ENCODE measurements at places on chromosomes 12 and 14.

GRCh38 chr12:109510196-109510595 is 32.8 kb downstream of the UBE3B start:
- no peak for DNase-seq

DNA sequence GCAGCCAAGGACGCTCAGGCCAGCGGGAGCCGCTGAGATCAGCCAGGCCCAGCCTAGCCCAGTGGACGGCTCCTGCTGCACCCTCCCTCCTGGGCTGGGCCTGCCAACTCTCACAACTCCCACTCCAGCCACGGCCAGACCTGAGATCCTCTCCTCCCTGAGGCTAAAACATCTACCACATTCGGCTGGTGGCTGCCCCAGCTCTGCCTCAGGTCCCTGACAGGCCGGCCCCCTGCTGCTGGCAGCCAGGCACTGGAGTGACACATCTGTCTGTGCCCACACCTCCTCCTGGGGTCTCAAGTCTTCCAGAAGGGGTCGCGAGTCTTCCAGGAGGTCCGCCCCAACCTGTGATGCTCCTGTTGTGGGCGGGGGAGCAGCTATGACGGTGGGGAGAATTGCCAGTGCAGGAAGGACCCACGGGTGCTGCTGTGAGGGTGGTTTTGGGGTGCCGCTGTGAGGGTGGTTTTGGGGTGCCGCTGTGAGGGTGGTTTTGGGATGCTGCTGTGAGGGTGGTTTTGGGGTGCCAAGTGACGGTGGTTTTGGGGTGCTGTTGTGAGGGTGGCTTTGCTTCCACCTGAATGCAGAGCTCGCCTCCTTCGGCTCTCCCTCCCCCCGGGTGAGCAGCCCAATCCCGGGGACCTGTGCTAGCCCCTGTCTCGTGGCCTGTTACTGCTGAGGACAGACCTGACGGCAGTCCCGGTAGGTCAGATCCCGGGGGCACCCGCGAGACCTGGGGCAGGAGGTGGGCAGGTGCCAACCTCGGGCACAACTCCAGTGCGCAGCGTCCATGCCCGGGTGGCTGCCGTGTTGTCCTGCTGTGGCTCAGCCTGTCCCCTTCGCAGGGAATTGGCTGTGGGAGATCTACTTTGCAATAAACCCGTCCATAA is 27.5 kb upstream of the C14orf180 start:
- DNase-seq = no peak

GRCh38 chr14:27727251-27727770 is 1039.3 kb upstream of the FOXG1 start:
- DNase-seq = no peak

DNA sequence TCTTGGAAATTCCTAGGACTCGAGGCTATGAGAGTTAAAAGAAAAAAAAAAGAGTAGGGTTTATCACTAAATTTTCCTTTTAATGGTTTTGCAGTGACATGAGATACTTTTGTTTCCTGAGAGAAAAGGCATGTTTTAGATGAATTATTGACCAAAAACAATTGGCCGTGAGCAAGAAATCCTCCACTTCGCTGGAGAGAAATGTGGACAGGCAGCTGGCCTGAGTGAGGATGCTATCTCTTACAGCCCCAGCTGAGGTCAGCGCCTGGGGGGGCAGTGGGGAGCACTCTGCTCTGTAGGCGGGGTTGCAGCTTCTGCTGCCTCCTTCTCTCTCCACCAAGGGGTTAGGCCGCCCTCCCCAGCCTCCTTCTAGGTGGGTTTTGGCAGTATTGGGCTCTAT is 54.7 kb downstream of the PRIMA1 start:
- no peak for DNase-seq

DNA sequence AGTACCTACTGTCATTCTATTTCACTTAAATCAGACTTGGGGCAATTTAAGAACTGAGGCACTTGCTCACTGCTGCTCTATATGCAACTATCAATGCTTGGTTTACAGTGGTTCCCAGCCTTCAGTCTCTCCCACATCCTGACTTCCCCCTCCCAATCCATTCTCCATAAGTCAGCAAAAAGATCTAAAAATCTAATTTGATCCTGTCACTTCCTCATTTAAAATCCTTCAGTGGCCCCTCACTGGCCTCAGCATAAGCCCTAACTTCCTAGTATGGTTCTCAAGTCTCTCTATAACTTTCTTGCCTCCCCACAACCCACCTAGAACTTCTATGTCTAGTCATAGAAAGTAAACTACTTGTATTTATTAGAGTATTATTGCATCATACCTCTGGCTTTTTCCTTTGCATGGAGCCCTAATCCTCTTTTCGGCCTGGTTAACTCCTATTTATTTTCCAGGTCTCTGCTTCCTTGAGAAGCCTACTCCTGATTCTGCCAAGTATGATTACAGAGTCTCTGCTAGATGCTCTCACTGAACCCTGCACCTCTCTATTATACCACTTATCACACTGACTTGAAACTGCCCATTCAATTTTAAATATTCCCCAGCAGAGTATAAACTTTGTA is 130.6 kb downstream of the RALGAPA1 start:
- DNase-seq = no peak

Measured in neural progenitor cell (in vitro differentiated cells).